CD4-positive, alpha-beta T cell treated with Interleukin-6 for 4 hours (primary cell): ENCODE measurements at places on chromosomes 1 and 21.
A peak's percentile ranks its signal among the peaks of the same experiment; 100 is the strongest.

GRCh38 chr1:169563650-169564049 is 22.6 kb downstream of the F5 start:
- no peak for DNase-seq

DNA sequence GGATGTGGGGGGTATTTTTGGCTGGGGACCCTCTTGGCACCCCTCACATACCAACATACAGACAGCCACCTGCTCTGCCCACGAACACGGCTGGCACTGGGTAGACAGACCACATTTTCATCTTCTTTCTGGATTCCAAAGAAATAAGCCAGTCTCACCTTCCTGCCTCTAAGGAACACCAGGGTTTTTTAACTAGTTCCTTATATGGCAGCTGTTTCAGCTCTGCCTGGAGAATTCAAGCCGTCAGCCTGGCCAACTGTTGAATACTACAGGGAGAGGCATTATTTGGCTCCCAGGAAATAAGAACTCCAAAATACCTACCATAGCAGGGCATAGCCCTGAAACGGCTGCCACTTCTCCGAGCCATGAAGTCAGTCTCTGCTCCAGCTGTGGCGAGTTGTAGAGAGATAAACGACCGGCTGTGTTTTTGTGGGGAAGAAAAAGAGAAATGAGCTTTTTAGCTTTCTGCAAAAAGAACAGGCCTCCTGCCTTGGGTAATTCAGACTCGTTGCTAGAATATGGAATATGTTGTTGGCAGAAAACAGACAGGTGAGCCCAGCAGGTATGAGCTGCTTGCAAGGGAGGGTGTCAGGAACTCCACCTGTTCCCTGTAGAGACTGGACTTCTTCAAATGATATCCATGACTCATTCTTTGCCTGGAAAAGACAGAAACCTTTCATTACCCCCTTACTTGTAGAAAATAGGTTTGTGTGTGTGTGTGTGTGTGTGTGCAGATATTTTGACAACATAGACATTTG is 51.8 kb downstream of the MT1HL1 start:
- DNase-seq = no peak

DNA sequence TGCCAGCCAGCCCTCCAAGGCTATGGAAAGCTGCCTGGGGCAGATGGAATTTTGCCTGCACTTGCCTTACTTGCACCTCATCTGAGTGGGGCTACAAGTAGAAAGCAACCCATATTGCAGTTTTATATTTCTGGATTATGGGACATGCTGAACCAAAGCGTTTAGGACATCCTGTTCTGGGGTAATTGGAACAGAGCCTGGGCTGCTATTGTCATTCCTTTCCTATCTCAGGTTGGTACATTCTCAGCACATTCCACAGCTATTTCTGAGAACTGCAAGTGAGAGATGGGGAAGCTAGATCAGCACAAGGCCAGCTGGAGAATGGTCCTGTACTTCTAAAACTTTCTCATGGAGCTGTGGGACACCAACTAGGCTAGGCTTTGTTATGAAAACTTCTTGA is 713.8 kb downstream of the KCNT2 start:
- no peak for DNase-seq

GRCh38 chr1:204979891-204980649 is 62.9 kb upstream of the CNTN2 start:
- no peak for DNase-seq

GRCh38 chr21:33345751-33346238 is 21.0 kb downstream of the IFNAR1 start:
- no peak for DNase-seq

GRCh38 chr21:41160036-41160435 is 7.9 kb upstream of the BACE2 start:
- no peak for DNase-seq

DNA sequence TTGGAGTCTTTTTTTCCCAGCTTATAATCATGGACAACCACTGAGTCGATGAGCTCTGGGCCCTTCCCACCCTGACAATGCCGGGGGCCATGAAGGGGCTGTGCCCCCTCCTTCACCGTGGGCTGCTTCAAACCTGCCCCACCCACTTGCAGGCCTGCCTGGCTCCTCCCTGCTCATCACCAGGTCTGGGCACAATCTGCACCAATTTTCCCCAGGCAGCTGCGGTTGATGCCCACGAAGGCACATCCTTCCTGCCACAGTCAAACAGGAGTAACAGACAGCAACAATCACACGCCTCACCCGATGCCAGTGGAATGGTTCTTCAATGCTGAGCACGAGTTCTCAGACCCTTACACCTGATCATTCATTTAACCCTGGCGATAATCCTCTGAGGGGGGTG is 18.9 kb downstream of the PGLYRP3 start:
- DNase-seq = peak; percentile 20

DNA sequence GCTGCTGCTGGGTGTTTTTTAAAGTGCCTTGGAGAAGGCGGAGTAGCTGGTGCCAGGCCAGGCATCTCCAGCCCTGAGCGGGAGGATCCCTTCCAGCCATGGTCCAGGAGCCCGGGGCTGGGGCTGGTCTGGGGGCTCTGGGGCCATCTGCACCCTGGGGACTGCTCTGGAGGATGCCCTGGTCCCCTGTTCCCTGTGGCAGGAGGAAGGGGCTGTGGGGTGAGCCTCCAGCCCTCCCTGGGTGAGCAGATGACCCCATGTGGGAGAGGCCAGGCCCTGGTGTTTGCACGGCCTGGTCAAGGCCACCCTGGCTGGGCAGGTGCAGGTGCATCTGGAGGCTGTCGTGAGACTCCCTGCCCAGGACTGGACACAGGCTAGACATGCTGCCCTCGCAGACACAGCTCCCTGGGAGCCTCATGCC is 56.7 kb downstream of the SLX9 start:
- DNase-seq = no peak

DNA sequence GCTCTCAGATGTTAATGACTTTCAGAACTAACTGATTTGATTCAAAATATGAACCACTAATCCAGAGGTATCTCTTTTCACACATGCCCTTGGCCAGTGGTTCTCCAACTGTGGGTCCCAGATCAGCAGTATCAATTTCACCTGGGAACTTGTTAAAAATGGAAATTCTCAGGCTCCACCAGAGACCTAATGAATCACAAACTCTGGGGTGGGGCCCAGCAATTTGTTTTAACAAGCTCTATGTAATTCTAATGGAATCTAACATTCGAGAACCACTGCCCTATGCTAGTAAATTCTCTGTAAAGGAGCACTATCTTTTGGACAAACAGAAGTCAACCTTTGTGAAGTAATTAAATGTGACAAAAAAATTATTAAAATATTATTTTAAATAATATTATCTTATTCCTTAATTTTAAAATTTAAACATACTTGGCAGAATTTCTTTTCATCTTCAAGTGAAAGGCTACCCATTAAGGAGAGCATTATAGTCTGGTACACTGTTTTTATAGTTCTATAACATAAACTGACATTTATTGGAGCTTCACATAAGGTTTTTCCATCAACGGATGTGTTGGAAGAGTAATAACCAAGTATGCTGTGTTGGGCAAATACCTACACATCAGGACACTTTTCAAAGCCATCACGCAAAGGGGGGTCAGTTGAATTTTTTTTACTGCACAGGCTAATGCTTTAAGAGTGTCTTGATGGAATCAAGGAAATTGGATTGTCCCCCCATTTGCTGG is 130.4 kb downstream of the LHX4 start:
- no peak for DNase-seq

DNA sequence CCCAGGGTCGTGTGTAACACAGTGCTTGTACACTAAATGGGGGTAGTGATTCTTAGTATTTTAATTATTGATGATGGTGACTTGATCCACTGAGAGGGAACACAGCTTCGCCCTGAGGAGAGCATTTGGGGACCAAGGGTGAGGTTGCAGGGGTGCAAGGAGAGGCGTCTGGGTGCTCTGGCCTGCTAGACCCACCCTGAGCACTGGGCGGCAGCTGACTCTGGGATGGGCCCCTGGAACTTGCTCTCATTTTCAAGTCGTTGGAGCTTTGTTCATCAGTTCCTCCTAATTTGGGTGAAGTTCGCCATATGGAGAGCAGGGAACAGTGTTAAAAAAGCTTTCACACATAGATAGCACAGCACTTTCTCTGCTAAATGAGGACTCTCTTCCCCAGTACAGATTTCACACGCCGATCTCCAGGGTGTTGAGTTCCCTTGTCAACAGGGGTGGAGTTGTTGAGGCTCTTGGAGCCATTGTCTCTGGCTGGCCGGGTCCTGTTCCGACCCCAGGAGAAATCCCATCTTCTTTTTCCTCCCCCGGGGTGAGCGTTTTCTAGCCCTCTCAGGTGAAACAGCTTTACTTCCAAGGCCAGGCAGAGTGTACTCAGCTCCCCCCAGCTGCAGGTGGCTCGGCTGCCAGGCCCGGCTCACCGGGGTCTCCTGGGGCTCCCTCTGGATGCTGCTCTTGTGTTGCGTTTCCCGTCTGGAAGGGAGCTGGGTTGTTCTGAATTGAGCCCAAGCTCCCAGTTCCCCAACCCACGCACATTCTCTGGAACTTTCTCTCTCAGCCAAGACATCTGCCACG is 367.4 kb downstream of the RPS6KC1 start:
- no peak for DNase-seq

- no peak for DNase-seq
Measured at GRCh38 chr1:174157157-174157806, 2.0 kb upstream of the RABGAP1L start.

DNA sequence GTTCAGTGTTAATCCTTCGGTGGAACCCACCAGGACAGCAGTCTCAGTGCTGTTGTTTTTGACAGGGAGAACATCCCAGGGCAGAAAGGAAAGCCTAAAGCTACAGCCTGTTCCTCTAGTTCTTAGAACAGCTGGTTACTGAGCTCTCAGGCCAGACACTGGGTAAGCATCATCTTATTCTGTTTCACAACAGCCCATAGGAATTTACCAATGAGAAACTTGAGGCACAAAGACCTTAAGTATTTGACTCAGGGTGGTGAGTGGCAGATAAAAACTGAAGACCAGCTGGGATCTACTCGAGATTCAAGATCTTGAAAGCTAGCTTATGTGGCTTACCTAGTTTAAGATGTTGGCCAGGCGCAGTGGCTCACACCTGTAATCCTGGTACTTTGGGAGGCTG is 9.4 kb upstream of the NEK2 start:
- DNase-seq = no peak

- DNase-seq = no peak
Measured at GRCh38 chr21:26453267-26453666, 119.8 kb downstream of the CYYR1 start.

- DNase-seq = no peak
Measured at GRCh38 chr1:152039461-152039860, 2.7 kb upstream of the S100A11 start.

DNA sequence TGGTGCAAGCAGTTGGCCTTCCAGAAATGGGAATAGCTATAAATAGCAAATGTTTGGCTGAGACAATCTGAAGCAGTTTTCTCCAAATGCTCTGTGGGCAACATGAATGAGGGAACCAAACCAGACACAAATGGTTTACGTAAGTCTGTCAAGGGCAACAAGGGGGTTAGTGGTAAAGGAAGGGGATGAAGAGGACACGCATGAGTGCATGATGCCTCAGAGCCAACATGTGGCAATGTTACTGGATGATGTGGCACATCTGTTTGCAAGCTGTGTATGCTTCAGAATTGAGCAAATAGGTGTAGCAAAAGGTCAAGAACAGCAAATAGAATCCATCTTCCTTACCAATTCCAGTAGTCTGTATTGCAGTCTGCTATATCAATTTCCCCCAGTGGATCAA is 76.3 kb upstream of the LMO4 start:
- DNase-seq = no peak

DNA sequence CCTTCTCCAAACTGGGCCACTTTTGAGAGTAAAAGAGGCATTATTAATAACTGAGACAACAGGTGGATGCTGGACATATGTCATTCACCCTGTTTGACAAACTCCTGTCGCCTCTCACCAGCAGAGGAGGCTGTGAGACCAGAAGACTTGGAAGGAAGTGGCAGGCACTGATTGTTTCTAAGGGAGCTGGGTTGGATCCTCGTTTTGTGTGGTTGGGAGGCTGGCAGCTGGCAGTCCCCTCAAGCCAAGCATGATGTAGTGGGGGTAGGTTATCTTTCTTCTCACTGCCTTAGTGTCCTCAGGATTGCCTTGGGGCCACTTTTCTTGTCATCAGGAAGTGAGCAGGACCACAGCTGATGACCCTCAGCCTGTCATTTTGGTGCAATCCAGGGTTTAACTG is 86.5 kb upstream of the KCNJ15 start:
- peak; percentile 22 for DNase-seq

GRCh38 chr1:204503122-204503912 is 8.7 kb upstream of the PIK3C2B start:
- DNase-seq = peak; percentile 38

DNA sequence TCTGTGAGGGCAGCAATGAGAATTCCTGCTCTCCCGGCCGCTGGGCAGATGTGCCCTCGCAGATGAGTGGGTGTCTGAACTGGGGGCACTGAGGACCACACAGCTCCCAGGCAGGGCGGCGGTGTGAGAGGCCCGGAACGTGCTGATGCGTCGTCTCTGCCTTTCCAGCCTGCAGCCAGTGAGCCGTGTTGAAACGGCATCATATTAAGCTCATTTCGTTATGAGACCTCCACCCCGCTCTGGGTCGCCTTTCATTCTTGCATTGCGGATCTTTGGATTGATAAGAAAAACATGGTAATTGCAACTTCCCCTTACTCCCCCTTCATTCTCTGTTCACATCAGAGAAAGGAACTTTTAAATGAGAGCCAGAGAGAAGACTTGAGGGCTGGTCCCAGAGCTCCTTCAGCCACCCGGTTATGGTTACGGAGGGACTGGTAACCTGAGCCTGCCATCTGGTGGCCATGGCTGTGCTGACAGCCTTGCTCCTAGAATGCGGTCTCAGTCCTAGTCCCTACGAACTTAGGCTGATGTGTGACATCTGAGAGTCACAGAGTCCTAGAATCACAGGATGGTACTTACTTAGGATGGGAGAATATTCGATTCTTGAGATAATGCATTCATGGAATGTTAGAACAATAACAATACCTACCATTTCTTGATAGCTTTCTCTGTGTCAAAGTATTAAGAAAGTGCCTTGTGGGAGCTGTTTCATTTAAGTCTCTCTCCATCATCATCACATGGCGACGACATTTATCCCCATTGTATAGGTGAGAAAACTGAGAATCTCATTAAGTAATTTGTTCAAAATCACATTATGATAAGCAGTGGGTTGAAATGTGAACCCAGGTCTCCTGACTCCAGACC is 271.0 kb downstream of the TRABD2B start:
- DNase-seq = peak; percentile 62

- no peak for DNase-seq
Measured at GRCh38 chr1:222326006-222326709, 221.7 kb downstream of the HHIPL2 start.

- no peak for DNase-seq
Measured at GRCh38 chr1:29762635-29763034, 526.3 kb downstream of the PTPRU start.

DNA sequence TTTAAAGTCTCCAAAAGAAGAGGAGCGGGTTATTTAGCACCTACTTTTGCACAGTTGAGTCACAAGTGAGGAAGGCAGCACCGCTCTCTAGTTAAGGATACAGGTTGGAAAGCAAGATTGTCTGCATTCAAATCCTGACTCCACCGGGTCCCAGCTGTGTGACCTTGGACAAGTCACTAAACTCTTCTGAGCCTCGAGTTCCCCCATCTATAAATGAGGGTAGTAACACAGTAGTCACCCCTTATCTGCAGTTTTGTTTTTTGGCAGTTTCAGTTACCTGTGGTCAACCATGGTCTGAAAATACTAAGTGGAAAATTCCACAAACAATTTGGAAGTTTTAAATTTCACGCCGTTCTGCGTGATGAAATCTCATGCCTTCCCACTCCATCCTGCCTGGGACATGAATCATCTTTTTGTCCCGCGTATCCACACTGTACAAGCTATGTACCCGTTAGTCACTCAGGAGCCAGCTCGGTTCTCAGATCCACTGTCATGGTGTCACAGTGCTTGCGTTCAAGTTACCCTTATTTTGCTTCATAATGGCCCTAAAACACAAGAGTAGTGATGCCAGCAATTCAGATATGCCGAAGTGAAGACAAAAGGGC is 49.4 kb downstream of the CAPZB start:
- DNase-seq = no peak
